ENCODE measurements at places on chromosomes 13 and 19. TPM values are rescaled to one million over a fixed set of nuclear protein-coding genes. Genes with fewer than 3 reads are reported as not detected.

- DNase-seq, result peak; percentile 43
- H3K4me1 ChIP-seq, result no peaks in the 10 kb centered on the region
- peak overlapping the region; percentile 78 for H3K27ac ChIP-seq
- H3K36me3 ChIP-seq, result no peaks in the 10 kb centered on the region
Measured at GRCh38 chr13:96091164-96092117, 1.5 kb downstream of the HS6ST3 start.

The KLC3 gene
- total RNA-seq, result not detected

GRCh38 chr13:28794396-28794795, 25.7 kb upstream of the MTUS2 start:
- DNase-seq, result no peak
- no peaks in the 10 kb centered on the region for H3K4me1 ChIP-seq
- H3K27ac ChIP-seq, result no peak overlapping the region
- H3K27me3 ChIP-seq, result no peaks in the 10 kb centered on the region

- H3K27me3 ChIP-seq, result no peaks in the 10 kb centered on the region
- no peak overlapping the region for H3K4me3 ChIP-seq
- no peak for DNase-seq
Measured at GRCh38 chr19:961866-962620, 22.1 kb upstream of the WDR18 start.

DNA sequence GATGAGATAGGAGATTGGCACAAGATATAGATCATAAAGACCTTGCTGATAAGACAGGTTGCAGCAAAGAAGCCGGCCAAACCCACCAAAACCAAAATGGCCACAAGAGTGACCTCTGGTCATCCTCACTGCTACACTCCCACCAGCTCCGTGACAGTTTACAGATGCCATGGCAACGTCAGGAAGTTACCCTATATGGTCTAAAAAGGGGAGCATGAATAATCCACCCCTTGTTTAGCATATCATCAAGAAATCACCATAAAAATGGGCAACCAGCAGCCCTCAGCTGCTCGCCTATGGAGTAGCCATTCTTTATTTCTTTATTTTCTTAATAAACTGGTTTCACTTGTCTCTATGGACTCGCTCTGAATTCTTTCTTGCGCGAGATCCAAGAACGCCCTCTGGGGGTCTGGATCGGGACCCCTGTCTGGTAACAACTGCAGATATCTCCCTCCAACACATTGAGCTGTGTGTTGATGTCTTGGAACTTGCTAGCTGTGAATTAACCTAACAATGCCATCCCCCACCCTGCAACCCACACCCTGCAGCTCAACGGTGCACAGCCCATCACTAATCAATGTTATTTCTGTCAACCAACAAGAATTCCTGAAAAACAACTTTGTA, 27.1 kb upstream of the GRTP1 start:
- H3K4me3 ChIP-seq, result no peak overlapping the region
- no peak overlapping the region for H3K27ac ChIP-seq
- no peaks in the 10 kb centered on the region for H3K36me3 ChIP-seq
- DNase-seq, result no peak
- no peaks in the 10 kb centered on the region for H3K27me3 ChIP-seq

DNA sequence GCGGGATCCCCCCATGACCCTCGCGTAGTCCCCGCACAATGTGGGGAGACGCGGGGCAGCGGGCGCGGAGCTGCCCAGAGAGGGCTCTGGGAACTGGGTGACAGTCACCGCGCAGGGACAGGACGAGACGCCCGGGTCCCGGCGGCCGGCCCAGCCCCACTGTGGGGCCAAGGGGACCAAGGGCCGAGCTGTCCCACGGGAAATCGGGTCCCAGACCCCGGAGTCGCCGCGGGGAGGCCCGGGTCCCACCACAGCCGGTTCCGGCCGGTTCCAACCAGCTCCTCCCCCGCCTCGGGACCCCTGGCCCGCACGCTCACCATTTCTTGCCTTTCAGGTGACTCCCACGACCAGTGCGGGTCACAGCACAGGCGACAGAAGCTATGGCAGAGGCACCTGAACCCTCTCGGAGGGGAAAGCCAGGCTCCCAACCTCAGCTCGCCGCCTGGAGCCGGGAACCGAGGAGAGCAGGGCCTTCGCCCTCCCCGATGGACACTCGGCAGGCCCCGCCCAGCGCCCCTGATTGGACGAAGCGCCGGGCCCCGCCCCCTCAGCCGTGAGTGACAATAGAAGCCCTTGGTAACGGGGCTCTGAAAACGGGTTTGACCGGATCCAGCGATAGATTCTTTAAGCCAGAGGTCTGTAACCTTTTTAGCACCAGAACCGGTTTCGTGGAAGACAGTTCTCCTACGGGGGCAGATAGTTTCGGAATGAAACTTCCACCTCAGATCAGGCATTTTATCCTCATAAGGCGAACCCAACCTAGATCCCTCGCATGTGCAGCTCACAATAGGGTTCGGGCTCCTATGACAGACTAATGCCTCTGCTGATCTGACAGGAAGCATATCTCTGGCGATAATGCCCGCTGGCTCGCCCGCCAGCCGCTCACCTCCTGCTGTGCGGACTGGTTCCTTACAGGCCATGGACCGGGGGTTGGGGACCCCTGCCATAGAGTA, at the start of gene ZNF433:
Gene ZNF433 (minus strand): TSS at position 460 of the 953 bp plus-strand sequence. CDS start 140 bp downstream, at position 320.
- H3K4me1 ChIP-seq, result no peaks in the 10 kb centered on the region
- DNase-seq, result peak; percentile 92
- no peaks in the 10 kb centered on the region for H3K27me3 ChIP-seq
- H3K27ac ChIP-seq, result peak within 1 kb of the TSS; percentile 72
- H3K36me3 ChIP-seq, result no peaks in the 10 kb centered on the region

GRCh38 chr13:112062072-112062567, 4.8 kb upstream of the SOX1 start:
- peaks cover 63% of the 10 kb centered on the region for H3K27me3 ChIP-seq
- H3K36me3 ChIP-seq, result no peaks in the 10 kb centered on the region
- no peaks in the 10 kb centered on the region for H3K4me1 ChIP-seq
- DNase-seq, result no peak

DNA sequence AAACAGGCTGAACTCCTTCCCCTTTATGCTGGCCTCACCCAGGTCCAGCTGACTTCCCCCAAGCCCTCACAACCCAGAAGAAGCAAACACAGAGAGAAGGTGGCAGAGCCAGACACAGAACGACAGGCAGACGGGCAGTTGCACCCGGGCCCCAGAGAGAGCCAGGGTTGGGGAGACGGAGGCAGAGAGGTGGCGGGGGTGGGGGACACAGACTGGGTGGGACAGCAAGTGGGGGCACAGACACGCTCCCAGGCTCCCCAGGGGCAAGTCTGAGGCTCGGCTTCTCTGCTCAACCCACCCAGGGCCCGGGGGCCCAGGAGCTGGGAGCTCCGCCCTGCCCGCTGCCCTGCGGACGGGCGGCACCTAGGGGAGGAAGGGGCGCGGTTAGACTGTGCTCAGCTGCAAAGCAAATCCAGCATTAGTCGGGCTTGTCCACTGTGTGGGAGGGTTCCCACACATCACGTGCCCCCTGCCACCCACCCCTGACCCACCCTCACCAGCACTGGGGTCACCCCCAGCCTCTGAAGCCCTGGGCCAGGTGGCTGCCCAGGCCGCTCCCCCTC, 31.3 kb upstream of the ASF1B start:
- DNase-seq, result no peak
- no peak overlapping the region for H3K4me3 ChIP-seq
- no peaks in the 10 kb centered on the region for H3K4me1 ChIP-seq
- H3K27ac ChIP-seq, result peak overlapping the region; percentile 27

The PLIN4 gene
- 12.7 TPM for total RNA-seq

The NLRP9 gene
- 0.28 TPM for total RNA-seq

DNA sequence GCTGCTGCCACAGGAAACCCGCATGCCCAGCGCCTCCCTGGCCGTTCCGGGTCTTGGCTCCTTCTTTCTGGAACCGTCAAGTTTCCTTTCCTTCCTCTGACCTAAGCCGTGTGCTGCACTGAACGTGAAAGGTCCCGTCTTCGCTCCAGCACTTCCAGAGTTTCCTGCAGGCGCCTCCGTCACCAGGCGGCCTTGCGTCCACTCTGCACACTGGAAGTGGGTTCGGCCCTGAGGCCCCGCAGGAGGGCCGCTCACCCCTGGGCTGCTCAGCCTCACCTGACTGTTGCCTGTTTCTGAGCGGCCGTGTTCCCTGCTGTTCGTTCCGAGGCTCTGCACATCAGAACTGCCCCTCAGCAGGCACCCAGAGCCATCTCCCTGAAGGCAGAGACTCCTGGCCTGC, 12.3 kb upstream of the MEX3D start:
- no peak for DNase-seq
- no peak overlapping the region for H3K4me3 ChIP-seq
- H3K4me1 ChIP-seq, result no peaks in the 10 kb centered on the region

DNA sequence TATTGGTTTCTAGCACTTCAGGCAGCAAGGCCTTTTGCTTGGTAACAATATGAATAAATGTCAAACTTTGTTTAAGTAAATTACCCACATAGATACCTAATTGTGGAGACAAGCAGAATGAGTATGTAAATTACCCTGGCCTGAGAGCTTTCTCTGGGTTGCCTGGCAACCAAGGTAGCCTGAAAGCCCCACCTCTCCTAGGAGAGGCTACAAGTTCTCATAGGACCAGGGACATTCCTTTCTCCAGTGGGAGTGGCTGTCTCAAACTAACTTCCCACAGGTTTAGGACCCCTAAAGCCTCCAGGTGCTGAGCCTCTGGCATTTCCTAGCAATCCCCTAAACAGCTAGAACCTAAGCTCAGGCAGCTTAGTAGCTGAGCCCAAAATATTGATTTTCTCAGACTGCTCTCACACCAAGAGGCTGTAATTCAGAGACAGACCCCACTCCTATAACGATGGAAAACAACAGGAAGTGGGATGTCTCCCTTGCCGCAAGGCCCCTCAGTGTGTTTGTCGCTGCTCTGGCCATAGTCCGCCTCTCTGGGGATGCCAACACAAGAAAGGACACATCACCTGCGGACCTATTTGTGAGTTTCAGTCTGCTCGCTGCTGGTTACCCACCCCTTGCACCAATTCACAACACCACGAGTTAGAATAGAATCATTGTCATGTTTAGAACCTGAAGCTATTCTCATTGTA, 207.3 kb downstream of the DLEU7 start:
- no peak overlapping the region for H3K4me3 ChIP-seq
- no peaks in the 10 kb centered on the region for H3K36me3 ChIP-seq
- no peak for DNase-seq
- no peaks in the 10 kb centered on the region for H3K27me3 ChIP-seq
